ENCODE measurements at places on chromosomes 12 and 14.

DNA sequence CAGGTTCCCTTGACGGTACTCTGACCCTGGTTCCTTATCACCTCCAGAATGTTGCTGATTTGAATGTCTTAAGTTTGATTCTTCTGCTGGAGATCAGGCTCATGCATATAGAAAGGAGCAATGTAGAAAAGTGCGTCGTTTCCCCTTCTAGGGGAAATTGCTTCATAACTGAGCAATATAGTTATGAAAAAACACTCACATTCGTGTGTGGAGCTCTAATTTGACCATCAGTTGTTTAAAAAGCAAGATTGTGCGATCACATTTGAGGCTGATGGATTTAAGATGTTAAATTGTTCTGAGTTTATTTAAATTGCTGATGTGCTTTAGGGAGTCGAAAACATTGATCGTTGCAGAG lies 19.2 kb downstream of the PELI2 start:
- no peak for DNase-seq

DNA sequence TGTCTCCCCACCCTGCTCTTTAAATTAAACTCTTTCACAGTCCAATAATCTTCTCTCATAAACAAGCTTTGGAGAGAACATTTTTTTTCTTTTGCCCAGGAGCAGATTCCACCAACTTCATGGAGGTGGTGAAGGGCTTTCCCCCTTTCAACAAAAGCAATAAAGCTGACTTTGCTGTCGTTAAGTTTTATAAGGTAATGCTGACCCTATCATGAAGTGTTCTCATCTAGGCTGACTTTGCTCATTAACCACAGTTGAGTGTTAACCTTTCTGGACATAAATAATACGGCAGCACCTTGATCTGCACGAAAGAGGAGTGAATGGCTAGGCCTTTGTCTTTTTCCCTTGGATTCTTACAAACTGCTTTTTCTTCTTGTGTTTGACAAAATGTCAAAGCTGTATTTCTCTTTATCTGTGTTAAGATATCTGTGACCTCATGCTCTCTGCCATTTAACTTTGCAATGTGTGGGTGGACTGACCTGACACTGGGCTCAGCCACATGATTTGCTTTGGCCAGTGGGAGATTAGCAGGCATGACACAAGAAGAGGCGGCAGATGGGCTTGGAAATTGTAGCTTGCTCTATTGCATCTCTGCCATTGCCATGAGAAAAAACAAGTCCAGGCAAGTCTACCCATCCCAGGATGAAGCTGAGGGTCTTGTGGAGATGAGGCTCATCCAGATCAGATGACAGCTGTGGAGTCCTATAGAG lies 470.9 kb upstream of the CCDC196 start:
- no peak for DNase-seq

GRCh38 chr14:94048691-94049624 lies 22.8 kb downstream of the OTUB2 start:
- no peak for DNase-seq

DNA sequence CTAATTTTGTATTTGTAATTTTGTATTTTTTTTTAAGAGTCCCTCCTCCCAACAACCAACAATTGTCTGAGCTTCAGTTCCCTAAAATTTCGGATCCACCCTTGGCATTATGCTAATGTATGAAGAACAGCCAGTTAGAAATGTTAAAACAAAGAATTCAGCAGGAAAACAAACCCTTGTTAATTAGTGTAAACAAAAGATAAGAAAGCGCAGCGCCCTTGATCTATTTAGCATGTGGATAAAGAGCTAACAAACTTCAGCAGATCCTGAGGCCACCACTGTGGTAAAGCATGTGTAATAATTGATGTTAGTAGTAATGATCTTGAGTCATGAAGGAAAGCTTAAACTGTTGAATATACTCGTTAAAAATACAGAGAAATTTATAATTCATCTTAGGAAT lies 199.8 kb downstream of the TMX1 start:
- DNase-seq, result no peak

- no peak for DNase-seq
Observed at GRCh38 chr14:75769047-75769685, 108.1 kb downstream of the TTLL5 start.

- no peak for DNase-seq
Observed at GRCh38 chr14:71190770-71191374, 283.6 kb downstream of the PCNX1 start.

DNA sequence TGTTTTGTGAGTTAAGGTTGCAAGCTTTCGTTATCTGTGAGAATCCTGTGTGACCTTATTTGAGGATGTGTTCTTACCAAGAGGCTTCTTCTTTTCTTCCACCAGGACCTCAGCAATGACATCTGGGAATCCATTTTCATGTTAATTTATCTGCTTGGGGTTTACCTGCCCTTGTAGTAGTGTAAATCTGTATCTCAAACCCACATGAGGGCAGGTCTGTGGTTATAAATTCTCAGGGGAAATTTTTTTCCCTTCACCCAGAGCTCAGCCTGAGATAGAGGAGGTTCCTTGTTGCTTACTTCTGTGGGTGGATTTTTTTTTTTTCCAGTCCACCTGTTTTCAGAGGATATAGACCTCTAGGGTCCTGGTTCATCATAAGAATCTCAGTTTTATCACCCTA lies 70.8 kb downstream of the AKAP6 start:
- DNase-seq, result no peak

DNA sequence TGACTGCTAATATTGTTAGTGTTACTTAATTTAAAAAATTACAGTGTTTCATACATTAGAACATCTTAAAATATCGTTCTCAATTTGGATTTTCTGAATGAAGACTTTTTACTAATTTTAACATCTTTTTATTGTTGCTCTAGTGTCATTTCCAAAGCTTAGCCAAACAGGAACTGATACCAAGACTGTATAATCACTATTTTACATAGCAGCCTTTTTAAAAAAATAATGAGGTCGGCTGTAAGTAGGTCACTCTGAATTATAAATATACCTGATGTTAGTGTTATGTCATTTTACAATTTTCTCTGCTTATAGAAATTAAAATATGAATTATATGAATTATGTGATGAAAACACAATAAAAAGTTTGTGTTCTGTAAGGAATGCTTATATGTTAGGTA lies 321.5 kb downstream of the TMEM117 start:
- no peak for DNase-seq

DNA sequence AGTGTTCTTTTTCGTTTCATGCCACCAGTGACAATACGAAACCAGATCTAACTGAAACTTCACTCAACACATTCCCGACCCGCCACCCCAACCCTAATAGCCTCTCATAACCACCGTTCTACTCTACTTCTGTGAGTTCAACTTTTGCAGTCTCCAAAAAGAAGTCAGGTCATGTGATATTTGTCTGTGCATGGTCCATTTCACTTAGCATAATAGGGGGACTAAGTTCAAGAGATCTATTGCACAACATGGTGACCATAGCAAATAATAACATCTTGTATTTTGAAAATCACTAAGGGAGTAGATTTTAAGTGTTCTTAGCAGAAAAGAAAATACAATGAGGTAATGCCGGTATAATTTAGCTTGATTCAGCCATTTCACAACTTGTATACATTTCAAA lies 376.4 kb downstream of the DIO2 start:
- DNase-seq, result no peak

GRCh38 chr14:40133463-40133862 lies 701.2 kb upstream of the FBXO33 start:
- DNase-seq, result no peak

DNA sequence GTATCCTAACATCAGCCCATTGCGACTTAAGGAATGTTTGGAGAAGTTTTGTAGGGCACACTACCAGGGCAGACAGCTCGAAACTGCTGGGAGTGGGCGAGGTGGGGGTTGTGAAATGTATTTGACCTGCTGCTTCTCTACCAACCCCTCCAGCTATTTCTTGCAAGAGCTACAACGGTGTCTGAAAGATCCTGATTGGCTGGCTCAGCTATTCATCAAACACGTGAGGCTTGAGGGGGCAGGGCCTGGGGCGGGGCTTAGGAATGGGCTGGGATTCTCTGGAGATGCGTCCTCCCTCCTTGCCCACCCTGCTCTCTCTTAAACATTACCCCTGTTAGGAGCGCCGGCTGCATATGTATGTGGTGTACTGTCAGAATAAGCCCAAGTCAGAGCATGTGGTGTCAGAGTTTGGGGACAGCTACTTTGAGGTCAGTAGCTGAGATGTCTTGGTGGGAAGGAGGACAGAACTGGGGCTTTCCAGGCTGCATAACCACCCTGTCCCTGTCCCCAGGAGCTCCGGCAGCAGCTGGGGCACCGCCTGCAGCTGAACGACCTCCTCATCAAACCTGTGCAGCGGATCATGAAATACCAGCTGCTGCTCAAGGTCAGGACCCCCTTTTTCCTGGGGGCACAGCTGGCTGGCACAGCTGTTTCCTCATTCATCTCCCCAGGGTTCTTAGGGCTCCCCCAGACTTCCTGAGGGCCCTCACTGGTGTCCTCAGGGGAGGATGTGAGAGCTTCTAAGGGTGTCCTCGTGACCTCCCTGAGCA lies 3.1 kb downstream of the ARHGEF25 start:
- DNase-seq, result no peak

GRCh38 chr12:46149079-46149464 lies 119.8 kb downstream of the SLC38A1 start:
- no peak for DNase-seq

- DNase-seq, result no peak
Observed at GRCh38 chr12:96107236-96107635, 71.8 kb upstream of the LTA4H start.

- DNase-seq, result no peak
Observed at GRCh38 chr12:114879354-114879753, 195.4 kb upstream of the TBX3 start.

DNA sequence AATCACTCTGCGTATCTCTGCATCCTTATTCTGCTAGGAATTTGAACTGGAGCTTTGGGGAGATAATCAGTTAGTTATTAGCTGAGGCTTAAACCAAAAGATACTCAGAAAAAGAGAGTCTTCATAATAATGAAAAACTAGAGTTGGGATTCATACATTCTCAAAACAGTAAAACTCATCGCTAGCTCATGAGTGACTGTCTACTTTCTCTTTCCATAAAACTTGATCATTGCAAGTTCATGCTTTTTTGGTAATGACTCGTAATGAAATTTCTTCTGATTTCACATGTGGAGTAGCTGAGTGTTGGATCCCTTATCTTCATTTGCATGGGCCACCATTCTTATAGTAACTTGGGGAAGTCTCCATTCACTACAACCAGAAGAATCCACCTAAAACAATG lies 397.7 kb downstream of the PDZRN4 start:
- no peak for DNase-seq

DNA sequence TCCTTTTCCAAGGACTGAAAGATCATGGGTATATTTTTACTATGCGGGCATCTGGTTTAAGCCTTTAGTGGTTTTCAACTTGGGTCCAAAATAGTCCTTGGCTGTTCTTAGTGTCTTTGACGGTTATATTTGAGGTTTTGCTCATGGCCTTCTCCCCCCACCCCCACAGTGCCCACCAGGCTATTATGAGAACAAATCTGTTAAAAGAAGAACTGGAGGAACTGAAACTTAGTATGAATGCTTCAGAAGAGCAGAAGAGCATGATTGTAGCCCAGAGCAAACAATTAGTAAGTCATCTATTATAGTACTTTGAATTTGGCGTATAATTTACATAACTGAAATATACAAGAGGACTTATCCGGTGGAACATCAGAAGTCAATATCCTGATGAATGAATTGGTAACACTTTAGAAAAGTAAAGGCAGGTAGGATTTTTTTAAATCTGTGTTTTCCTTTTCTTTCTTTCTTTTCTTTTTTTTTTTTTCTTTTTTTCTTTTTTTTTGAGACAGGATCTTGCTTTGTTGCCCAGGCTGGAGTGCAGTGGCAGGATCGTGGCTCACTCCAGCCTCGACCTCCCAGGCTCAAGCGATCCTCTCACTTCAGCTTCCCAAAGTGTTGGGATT lies 71.8 kb upstream of the BCAT1 start:
- no peak for DNase-seq

GRCh38 chr12:66726556-66726955 lies 47.7 kb upstream of the GRIP1 start:
- no peak for DNase-seq

DNA sequence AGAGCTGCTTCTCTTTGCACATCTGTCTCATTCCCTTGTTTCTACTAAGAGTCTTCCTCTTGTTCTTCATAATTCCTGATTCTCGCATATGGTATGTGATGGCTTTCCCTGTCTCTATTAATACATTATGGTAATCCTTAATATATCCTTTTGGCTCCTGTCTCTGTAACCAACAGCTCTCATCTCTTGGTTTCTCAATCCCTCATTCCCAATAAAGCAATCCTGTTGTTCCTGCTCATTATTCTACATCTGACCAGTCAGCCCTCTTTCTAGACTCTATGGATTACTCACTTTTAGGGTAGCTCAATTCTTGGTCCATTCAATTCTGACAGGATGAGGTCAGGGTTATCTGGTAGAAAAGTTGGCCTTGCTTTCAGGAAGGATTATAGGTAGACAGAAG lies 349.9 kb downstream of the LRIG3 start:
- no peak for DNase-seq

GRCh38 chr14:101790232-101790631 lies 28.7 kb downstream of the PPP2R5C start:
- no peak for DNase-seq

GRCh38 chr14:72892103-72892878 lies 1.6 kb downstream of the DPF3 start:
- DNase-seq, result no peak

GRCh38 chr14:104239185-104239775 lies 100.9 kb downstream of the KIF26A start:
- no peak for DNase-seq

DNA sequence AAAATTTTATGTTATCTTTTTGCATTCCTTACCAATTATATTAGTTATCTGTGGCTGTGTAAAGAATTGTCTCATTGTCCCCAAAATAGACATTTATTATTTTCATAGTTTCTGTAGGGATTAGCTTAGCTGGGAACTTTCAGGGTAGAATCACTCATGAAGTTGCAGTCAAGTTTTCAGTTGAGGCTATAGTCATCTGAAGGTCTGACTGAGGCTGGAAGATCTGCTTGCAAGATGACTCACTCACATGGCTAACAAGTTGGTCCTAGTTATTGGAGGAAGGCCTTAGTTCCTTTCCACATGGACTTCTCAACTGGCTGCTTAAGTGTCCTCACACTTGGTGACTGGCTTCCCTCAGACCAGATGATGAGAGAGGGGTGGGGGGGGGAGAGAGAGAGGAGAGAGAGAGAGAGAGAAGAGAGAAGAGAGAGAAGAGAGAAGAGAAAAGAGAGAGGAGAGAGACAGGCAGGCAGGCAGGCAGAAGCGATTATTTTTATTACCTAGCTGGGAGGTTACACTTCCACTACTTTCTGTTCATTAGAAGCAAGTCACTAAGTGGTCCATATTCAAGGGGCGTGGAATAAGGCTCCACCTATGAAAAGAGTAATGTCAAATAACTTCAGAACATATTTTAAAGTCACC lies 6.4 kb downstream of the AP5M1 start:
- DNase-seq, result no peak

DNA sequence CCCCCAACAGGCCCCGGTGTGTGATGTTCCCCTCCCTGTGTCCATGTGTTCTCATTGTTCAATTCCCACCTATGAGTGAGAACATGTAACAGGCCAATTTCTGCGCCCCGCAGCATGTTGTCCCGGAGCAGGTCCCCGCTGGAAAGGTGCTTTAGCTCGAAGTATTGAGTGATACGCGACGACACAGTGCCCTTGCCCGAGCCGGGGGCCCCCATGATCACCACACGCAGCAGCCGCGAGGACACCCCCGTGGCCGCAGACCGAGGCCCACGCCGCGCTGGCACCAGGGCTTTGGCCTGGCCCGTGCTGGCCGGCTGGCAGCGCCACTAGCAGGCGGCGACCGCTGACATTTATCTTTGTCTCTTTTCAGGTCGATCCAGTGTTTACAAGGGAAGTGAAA lies 91.7 kb downstream of the GLT1D1 start:
- DNase-seq, result no peak
